ENCODE measurements at places on chromosomes 6 and 20.

GRCh38 chr6:102907181-102907580 is 1513.7 kb downstream of the GRIK2 start:
- no peak for DNase-seq

DNA sequence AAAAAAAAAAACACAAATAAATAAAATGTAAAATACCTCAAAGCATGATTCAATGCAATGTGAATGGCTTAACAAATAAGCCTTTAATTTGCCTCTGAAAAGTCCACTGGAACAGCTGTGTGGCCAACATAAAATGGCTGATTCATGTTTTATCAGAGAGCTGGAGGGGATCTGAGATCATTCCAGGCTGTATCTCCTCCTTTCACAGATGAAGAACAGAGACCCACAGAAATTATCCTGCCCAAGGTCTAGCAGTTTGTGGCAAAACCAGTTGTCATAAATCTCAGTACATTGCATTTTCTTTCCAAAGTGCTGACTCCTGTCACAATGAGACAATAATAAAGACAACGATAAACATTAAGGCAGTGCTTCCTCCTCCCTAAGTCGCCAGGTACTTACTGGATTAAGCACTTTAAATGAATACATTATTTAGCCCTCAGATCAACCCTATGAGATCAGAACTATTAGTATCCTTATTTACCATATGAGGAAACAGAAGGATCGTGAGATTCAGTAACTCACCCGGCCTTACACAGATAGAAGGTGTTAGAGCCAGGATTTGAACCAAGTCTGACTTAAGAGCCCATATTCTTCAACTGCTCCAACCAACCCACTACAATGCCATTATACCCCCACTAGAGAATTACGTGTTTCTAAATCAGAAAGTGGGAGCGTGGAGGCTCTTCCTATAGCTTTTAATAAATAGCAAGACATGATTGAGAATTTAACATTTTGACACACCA is 118.3 kb downstream of the KIF13A start:
- no peak for DNase-seq

- no peak for DNase-seq
These were observed 289.1 kb upstream of the PREP start for GRCh38 chr6:105691971-105692370.

DNA sequence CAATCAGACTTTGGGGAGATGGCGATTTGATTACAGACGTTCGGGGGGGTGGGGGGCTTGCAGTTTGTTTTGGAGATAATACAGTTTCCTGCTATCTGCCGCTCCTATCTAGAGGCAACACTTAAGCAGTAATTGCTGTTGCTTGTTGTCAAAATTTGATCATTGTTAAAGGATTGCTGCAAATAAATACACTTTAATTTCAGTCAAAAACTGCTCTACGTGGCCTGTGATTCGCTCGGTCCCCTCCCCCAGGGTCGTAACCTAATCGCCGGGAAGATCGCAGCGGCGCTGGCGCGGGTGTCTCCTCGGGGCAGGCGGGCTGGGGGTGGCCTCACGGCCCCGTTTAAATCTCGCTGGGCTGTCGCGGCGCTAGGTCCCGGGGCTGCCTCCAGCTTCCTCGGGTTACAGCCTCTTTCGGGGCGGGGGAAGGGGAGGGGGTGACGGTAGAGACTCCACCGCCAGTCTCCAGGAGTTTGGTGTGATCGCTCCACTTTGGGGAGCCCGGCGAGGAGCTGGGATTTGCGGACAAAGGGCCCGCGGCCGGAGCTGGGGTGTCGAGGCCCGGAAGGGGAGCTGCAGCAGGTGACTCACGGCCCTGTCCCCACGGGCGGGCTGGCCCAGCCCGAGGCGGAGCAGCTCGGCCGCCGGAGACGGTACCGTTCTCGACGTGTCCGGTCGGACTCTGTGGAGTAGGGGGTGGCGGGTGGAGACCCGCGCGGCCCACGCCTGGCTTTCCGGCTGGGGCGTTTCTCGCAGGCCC is 4.2 kb downstream of the FOXC1 start:
- no peak for DNase-seq

DNA sequence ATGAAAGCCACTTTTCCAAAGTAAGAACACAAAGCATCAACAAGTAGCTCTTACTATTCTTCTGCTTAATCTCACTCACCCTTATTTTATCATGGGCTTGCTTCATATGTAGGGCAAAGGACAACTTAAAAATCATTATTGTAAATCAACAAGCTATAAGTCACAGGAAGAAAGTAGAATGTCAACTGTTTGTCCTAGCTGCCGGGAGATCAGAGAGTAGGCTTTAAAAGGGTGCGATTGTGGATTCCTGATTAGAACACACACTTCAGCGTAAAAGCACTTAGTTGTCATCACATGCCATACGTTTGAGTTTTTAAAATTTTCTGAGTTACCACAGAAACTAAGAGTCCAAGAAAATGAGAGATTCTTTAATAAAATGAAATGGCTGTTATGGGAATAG is 44.4 kb upstream of the NHSL1 start:
- DNase-seq = no peak

DNA sequence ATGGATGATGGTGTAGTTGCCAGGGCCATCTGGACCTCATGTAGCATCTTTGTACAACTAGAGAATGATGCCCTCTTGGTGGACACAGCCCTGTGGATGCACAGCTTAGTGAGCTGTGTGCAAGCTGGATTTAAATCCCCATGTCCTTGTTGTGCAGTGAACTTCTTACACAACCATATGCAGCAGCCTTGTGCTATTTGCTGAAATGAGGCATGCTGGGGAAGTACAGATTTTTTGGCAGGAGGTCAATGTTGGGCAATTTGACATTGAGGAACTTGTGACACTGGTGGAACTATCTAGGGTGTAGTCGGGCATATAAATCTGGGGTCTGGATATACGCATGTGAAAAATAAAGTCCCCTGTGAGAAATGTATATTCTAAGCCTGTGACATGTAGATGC is 5.8 kb upstream of the CDC5L start:
- DNase-seq = no peak

- DNase-seq = peak; percentile 97
These were observed 50.0 kb upstream of the EZR start for GRCh38 chr6:158868890-158869825.

DNA sequence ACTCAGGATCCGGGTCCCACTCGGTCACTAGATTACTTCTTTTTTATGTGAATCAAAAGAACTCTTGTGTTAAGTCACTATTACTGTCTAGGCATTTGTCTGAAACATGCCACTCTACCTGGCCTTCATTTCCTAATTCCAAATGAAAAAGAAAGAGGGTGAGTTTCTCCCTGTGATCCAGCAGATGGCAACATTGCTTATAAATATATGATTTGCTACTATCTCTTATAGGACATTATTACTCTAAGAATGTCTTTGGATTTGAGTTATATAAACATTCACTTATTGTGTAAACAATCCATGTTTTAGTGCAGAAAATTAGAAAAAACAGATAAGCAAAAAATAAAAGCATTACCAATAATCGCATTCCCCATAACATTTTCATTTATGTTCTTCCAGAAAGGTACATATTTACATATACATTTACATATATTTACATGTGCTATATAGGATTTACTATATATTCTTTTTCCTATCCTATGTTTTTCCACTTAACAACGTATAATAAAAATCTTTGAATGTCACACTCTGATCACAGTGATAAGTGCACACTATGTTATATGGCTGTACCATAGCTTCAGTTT is 66.9 kb downstream of the FAXC start:
- DNase-seq = no peak

DNA sequence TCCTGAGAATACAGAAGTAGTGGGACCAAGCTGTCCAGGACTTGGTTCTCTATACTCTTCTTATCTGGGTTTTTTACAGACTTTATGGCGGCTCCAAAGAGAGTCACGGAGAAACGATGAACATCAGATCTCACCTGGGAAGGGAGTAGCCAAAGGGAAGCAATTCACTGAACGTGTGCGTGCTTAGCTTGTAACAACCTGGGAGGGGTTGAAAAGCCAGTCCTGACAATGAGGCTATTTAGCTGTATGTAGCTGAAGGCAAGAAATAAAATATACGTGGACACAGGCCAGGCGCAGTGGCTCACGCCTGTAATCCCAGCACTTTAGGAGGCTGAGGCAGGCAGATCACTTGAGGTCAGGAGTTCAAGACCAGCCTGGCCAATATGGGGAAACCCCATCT is 18.2 kb upstream of the RBL1 start:
- no peak for DNase-seq

GRCh38 chr20:4717816-4718570 is 3.7 kb upstream of the PRND start:
- DNase-seq = no peak

- DNase-seq = no peak
These were observed 228.2 kb downstream of the MYLK4 start for GRCh38 chr6:2522521-2522920.

DNA sequence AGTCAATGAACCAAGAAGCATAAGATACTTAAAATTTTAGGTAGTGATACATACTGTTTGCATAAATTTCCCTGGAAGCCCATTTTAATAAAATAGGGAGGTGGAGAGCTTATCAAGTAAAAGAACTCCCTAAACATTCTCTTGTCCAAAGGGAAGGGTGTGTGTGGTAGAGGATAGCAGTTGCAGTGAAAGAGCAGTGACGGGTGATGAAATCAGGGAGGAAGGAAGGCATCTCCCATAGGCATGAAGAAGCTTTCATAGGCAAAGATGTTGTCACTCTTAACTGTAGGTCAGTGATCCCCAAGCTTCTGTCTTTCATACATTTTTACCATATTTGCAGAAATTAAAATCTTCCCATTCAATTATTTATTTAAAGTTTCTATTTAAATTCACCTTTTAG is 60.0 kb upstream of the ZNF831 start:
- DNase-seq = no peak

GRCh38 chr20:5195655-5196054 is 68.8 kb downstream of the CDS2 start:
- DNase-seq = no peak

DNA sequence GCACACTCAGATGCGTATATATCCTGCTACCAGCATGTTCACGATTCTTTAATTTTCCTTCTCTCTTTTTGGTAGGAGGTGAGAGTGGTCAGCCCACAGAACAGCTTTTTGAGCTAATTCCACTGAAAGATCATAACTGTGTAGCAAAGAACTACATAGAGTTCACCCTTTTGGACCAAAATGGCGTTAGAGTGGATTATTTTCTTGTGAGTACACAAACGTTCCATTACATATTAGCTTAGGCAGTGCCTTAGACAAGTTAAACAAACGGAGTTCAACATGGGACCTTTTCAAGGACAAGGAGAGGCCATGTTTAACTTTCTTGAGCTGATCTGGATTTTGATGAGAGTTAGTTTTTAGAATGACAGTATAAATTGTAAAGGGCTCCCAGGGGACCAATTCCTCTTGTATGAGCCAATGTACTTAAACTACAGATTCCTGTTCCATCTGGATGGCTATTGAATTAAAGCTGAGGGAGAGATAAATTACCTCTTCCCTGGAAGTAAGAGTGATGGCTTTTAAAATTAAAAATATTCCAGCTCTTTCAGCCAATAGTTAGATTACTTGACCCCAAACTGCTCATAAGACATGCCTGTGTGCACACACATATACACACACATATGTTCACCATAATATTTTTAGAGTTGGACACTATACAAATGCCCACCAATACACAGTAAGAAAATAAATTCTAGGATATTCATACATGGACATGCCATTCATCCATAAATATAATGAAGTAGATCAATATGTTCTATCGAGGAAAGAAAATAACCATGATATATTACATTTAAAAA is 25.6 kb upstream of the ARMH2 start:
- no peak for DNase-seq

- DNase-seq = no peak
These were observed 236.7 kb downstream of the HAO1 start for GRCh38 chr20:7703551-7703961.

DNA sequence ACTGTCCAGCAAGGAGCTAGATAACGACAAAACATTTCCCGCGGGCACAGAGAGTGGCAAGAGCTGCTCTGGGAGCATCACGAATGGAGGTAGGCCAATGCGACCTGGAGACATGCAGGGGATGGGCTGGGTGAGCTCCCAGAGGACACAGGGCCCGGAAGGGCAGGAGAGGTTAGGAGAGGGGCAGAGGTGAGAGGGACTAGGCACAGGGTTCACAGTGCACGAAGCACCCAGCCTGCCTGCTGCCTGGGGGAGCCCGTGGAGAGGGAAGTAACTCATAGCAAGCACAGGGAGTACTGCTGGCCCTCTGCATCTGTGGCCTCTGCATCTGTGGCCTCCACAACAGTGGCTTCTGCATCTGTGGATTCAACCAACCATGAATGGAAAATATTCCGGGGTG is 126.5 kb downstream of the HUS1B start:
- no peak for DNase-seq

DNA sequence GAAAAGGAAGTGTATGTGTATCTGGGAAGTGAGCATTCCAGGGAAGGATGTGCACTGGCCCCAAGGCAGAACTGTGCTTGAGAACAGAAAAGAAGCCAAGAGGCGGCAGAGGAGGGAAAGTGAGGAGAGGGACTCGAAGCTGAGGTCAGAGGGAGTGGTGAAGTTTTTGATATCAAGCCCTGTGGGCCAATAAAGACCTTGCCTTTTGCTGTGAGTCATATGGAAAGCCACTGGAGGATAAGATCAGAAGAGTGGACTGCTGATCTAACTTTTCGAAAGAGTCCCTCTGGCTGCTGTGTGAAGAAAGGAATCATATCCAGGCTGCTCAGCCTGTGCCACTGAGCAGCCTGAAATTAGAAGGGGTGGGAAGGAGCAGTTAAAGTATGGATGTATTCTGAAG is 99.4 kb downstream of the EYA4 start:
- DNase-seq = no peak

DNA sequence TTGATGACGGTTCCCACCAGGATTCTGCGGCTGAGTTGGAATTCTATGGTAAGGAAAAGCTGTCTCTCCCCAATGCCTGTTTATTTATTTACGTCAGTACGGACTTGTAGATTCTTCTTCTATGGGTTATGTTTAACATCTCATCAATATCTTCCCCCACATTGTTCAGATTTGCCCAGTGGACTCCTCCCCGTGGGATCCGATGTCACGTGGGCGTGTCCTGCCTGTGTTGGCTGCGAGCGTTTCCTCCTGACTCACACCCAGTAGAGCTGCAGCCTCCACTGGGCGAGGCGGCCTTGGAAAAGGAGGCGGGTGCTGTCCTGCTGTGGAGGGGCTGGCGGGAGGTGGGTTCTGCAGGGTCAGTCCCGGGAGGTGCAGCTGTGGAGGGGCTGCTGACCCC is 46.8 kb upstream of the SLCO4A1 start:
- DNase-seq = no peak

DNA sequence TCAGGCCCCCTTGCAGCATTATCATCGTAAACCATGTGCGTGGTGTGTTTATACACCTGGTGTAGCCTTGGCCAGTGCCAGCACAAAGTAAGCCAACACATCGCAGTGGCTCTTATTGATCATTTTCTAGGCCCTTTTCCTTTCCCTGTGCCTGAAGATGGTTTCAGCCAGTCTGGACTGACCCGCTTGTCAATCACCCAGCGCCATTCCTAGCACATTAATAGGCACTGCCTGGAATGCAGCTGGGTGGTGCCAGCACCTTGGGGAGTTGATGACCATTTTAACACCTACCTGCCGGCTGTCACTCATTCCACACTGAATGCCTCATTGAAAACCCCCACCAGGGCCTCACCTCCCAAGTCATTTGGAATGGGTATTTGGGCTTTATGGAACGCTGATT is 4.9 kb upstream of the UQCC2 start:
- DNase-seq = no peak

- DNase-seq = no peak
These were observed 9.4 kb upstream of the PYGB start for GRCh38 chr20:25238319-25239037.

GRCh38 chr20:54086507-54087039 is 16.2 kb upstream of the BCAS1 start:
- no peak for DNase-seq

- DNase-seq = no peak
These were observed 95.9 kb upstream of the PTPRK start for GRCh38 chr6:128616342-128616741.

GRCh38 chr6:42251911-42252637 is 34.4 kb upstream of the MRPS10 start:
- no peak for DNase-seq

Data from T follicular helper cell (primary cell).